Caco-2 (cell line): ENCODE measurements at places on chromosomes 4 and X.
A peak's percentile ranks its signal among the peaks of the same experiment; 100 is the strongest.

DNA sequence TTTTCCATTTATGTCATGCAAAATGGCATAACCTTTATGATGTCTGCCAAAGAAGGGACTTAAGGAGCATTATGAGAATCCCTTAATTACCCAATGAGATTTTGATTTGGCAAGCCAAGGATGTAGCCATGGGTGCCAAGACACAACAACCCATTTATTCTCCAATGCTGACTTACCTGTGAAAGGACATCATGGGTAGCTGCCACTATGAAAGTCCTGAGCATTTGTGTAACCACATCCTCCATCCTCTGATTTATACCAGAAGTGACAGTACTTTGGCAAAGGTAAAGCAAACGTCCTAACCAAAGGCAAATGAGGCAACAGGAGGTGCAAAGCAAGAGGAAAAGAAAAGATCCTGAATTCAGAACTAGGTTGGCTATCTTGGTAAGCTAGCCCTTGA is 87.3 kb upstream of the EMCN start:
- DNase-seq, result no peak

DNA sequence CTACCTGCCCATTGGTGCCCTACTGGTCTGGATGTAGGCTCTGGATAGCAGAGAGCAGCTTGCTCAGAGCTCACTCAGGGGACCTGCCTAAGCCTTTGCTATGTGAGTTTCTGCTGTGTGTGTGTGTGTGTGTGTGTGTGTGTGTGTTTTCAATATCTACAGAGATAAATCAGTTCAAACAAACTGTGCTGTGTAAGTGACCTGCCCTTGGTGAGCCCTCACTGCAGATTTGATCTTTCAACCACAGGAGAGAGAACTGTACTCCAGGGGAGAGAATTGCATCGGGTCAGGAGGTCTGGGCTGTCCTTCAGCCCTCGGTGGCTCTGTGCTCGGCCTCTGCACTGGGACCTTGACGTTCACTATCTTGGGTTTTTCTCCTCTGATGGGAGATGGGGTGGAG is 35.0 kb upstream of the CDKN2AIP start:
- DNase-seq, result peak; percentile 22

DNA sequence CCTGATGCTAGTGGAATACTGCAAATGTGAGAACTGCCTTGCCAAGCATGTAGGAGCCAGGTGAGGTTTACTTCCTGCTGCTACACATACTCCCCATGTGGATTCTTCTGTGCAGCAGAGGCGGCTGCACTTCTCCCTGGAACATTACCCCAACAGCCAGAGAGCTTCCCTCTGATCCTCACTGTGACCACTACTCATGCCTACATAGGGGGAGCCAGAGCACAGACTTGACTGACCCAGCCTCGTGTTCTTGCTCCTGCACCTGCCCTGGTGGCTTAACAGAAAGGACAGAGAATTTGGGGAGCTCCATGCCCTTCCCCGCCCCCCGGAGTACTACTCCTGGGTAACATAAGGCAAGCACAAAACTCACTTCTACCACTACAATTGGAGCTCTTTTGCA is 38.4 kb downstream of the UGT2A2 start:
- DNase-seq, result no peak

DNA sequence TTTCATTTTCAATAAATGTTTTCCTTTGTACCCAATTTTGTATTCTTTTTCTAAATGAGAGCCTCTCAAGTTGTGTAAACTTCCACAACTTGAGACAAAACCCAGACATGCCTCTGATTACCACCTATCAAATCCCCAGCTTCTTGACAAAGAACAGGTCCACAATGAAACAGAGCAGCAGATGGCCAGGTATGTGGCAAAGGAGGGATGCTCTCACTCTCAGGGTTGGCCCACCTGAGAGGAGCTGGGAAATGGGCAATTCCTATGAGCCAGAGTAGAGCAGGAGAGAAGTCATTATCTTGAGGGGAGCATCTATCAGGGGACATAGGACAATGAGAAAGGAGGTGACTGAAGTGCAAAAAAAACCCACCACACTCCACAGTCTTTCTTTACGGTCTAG is 273.5 kb upstream of the FAM241A start:
- no peak for DNase-seq

- no peak for DNase-seq
Measured at GRCh38 chr4:42149004-42149403, 3.5 kb downstream of the BEND4 start.

GRCh38 chr4:112085156-112086035 is 59.9 kb upstream of the FAM241A start:
- no peak for DNase-seq

DNA sequence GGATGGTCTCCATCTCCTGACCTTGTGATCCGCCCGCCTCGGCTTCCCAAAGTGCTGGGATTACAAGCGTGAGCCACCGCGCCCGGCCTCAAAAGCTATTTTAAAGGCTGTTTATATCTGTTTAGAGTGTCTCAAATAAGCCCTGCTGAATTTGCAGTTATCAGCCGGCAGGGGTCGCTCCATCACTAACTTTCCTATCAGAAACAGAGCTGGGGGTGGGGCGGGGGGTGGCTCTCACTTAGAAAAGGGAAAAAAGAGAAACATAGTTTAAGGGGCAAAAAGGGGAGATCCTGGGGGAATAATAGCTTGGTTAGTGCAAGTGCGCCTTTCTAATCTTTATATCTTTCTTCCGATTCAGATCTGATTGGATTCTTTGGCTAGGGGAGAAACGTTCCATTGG is 450.7 kb downstream of the UBE2NL start:
- no peak for DNase-seq

DNA sequence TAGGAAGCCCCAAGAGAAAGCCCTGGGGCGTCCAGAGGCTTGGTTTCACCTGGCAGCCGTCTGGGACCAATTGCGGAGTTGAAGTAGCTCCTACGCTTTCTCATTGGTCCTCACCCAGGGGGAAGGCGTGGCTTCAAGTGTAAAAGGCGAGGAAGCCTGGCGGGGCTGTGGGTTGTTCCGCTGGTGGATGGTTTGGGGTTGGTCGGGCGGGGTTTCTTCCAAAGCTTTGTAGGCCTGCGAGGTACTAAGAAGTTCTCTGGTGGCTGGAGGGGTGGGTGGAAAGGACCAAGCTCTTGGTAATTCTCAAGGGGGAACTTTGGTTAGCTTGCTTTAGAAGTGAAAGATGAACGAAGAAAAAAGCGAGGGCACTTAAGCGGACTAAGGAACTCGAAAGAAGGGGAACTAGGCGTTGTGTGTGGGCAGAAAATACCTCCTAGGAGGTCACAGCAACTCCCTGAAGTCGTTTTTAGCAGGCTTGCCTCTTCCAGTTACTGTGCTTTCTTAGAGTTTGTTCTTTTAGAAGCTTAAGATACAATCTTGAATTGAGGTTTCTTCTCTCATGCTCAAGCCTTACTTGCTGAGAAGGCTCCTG is 36.6 kb downstream of the CCNG2 start:
- no peak for DNase-seq

DNA sequence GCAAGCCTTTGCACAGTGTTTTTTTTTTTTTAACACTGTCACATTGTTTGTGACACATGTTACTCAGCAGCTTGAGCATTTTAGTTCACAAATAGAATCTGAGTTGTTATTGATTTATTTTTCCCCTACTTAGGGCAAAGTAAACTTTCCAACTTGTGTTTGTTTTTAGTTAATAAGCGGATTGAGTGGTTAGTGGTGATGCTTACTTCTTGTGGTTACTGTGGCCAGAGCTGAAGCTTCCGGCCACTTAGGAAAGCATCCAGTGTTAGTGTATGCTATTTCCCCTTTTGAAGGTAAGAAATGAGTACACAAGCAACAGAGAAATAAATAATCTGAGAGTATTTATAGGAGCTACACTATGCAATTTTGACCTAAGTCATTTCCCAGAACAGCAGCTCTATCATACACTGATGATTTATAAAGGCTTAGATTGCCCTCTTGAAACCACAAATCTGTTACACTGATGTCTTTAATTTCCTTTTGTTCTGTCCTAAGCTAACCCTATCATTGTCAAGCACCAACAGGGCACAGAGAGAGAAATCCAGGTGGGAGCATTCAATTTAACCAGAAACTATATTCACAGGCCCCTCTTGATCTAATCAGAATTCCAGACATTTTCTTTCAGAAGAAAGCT is 2464.6 kb downstream of the PCDH7 start:
- no peak for DNase-seq

DNA sequence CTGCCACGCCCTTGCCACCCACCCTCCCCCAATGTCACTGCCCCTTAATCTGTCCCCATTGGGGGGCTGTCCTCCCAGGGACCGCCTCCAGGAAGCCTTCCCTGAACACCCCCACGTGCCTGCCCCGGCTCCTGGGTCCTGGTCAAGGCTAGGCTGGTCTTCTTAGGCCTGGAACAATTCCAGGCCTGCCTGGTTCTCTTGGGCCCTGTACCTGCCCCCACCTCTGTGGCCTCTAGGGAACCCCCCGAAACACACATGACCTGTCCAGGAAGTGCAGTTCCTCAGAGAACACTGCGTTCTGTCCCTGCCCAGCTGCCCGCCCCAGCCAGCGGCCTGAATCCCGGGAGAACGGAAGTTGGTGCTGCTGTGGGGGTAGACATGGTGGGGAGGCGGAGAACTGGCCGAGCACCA is 5.1 kb downstream of the MXD4 start:
- DNase-seq, result no peak
